HS-27A (cell line): ENCODE measurements at places on chromosomes 13 and 19.
A peak's percentile ranks its signal among the peaks of the same experiment; 100 is the strongest.

DNA sequence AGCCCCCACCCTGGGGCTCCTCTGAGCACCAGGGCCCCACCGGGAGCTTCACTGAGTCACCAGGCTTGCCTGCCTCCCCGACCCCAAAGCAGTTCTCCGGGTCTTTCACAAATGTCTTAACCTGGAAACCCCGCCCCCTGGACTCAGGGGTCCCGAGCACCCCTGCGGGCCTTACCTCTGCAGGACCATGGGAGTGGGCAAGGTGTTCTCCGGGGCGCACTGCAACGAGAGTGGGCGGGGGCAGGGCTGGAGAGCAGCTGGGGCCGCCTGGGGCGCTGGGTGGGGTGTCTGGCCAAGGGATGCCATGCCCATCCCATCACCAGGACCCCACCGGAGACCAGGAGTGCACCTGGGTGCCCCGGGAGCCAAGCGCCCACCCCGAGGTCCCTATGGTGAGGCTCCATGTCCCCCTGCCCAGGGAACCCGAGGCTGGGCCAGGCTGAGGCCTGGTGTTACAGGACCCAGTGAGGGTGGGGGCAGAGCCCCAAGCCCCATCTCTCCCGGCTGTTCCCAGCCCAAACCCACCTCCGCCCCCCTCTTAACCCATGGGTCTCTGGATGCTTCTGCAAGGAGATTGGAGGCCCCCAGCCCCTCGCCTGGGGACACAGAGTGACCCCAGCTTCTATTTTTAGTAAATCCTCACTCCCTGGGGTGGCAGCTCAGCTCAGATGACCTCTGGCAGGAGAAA is 10.9 kb downstream of the MKNK2 start:
- DNase-seq = no peak

DNA sequence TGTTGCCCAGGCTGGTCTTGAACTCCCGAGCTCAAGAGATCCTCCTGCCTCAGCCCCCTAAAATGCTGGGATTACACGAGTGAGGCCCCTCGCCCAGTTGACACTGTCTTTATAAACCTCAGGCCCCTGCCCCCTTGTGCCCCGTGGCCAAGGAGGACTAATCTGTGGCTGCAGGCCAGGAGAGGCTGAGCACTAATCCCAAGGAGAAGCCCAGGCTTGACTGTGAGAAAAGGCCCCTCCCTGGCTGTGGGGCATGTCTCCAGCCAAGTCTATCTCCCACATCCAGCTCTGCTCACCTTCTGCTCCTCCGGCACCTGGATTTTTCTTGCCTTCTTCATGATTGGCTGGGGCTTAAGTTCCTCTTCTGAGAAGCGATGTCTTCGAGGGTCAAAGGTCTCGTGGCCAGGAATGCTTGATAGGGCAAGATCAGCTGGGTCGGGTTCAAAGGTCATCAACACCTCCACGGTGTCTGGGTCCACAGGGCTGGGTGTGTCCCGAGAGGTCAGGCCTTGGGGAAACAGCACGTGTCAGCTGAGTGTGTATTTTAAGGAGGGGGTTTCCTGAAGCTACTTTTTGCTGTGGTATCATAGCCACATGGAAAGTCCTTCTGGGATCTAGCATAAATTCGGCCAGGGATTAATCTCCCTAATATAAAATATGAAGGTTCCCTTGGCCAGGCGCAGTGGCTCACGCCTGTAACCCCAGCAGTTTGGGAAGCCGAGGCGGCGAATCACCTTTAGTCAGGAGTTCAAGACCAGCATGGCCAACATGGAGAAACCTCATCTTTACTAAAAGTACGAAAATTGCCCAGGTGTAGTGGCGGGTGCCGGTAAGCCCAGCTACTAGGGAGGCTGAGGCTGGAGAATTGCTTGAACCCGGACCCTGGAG is 3.8 kb downstream of the DBP start:
- no peak for DNase-seq

GRCh38 chr13:27709779-27710178 is 82.5 kb upstream of the GSX1 start:
- DNase-seq = no peak

- DNase-seq = no peak
These were observed 157.4 kb upstream of the SOX1 start for GRCh38 chr13:111909501-111909900.

- DNase-seq = no peak
These were observed 13.8 kb downstream of the RCBTB1 start for GRCh38 chr13:49571299-49572240.

DNA sequence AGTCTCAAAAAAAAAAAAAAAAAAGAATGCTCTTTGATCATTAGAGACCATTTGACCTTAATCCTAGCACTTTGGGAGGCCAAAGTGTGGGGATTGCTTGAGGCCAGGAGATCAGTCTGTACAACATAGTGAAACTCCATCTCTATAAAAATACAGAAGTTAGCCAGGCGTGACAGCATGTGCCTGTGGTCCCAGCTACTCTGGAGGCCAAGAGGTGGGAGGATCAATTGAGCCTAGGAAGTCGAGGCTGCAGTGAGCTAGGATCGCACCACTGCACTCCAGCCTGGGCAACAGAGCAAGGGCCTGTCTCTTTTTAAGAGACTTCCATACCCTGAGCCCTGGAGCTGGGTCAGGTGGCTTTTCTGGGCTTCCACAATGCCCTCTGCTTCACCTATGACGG is 11.5 kb upstream of the COLGALT1 start:
- no peak for DNase-seq

DNA sequence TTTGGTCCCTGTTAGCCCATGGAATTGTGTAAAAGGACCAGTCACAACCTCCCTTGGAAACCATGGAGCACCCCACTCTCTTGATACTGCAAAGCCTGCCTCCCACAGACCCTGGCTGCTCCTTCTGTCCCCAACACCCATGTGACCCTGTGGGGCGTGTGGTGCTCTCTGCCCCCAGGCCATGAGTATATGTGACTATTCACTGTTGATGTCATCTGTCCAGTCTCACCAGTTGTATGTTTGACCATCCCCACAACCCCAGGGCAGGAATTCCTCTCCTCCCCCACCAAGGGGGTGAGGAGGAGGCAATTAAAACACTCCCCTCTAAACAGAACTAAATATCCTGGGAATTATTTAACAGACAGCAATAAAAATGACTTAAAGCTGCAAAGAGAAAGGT is 35.2 kb downstream of the KCTD15 start:
- DNase-seq = no peak

DNA sequence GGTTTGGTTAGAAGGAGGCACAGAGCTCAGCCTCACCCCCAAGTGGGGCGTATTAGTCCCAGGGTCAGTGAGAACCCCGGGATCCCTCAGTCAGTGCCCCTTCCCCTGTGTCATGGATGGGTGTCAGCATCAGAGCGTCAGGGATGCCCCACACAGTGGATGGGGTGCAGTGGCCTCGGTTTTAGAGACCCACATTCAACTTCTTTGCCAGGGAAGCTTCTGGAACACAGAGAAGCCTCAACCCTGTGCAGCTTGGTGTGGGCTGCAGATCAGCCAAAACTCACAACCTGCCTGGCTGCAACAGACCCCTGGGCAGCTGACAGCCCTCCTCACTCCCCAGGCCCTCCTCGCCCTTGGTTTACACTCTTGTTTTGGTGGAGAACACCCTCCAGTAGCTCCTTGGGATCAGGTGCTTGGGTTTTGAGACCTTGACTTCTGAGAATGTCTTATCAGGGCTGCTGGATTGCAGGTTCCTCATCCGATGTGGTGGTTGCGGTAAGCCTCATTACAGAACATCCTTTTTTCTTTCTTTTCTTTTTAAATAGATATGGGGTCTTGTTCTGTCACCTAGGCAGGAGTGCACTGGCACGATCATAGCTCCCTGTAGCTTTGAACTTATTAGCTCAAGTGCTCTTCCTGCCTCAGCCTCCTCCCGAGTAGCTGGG is 11.0 kb downstream of the ZNF333 start:
- no peak for DNase-seq

- no peak for DNase-seq
These were observed 515.7 kb downstream of the TBC1D4 start for GRCh38 chr13:74966275-74966674.

GRCh38 chr13:29956853-29957252 is 106.4 kb upstream of the UBL3 start:
- no peak for DNase-seq

GRCh38 chr13:43924549-43925245 is 45.0 kb downstream of the LACC1 start:
- DNase-seq = no peak

GRCh38 chr13:79404985-79405384 is 1.1 kb downstream of the RBM26 start:
- no peak for DNase-seq

- no peak for DNase-seq
These were observed 85.9 kb downstream of the MUC16 start for GRCh38 chr19:8924283-8924682.

- DNase-seq = no peak
These were observed 9.4 kb downstream of the OPA3 start for GRCh38 chr19:45575216-45575615.

GRCh38 chr19:43623889-43624670 is 4.7 kb upstream of the ZNF428 start:
- no peak for DNase-seq

DNA sequence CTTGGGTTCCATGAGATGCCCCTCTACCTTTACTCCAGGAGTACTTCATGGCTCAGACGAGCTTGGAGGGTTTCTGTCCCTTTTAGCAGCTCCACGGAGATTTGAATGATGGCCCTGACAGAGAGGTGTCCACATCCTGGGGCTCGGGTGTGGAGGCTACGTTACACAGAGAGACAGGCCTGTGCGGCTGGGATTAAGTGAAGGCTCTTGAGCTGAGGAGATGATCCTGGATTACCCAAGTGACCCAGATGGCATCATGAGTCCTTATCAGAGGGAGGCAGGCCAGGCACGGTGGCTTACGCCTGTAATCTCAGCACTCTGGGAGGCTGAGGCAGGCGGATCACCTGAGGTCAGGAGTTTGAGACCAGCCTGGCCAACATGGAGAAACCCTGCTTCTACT is 12.4 kb downstream of the DPP9 start:
- DNase-seq = no peak

- no peak for DNase-seq
These were observed 11.2 kb upstream of the F2RL3 start for GRCh38 chr19:16877581-16877980.

DNA sequence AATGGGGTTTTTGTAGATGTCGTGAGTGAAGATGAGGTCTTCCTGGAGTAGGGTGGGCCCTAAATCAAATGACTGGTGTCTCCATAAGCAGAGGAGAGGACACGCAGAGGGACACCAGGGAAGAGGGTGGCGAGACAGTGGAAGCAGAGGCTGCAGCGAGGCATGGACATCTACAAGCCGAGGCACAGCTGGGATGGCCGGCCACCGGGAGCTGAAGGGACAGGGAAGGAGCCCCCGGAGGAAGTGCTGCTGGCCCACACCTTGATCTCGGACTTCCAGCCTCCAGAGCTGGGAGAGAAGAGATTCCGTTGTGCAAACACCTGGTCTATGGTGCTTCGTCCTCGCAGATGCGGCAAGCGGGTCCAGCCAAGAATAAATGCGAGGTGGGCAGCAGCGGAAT is 84.5 kb downstream of the ANKRD10 start:
- DNase-seq = no peak

GRCh38 chr19:5677580-5677979 is 2.7 kb downstream of the MICOS13 start:
- no peak for DNase-seq

GRCh38 chr13:100273552-100273951 is 184.7 kb downstream of the PCCA start:
- no peak for DNase-seq

- no peak for DNase-seq
These were observed 6.0 kb upstream of the BSG start for GRCh38 chr19:566403-566802.

DNA sequence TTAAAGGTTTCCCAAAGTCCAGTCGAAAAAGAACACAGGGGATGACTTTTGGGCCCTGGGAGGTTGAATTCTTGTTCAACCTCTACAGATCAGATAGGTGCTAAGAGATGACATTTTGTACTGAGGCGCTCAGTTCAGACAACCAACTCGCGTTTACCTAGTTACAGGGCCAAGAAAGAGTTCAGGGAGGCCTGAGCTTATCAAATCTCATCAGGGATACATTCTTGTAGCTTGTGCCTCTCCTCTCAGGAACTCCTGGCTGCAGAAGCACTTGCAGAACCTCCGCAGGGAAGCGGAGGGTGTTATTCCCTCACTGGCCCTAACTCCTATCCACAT is 825 bp downstream of the ZNF776 start:
- DNase-seq = no peak

DNA sequence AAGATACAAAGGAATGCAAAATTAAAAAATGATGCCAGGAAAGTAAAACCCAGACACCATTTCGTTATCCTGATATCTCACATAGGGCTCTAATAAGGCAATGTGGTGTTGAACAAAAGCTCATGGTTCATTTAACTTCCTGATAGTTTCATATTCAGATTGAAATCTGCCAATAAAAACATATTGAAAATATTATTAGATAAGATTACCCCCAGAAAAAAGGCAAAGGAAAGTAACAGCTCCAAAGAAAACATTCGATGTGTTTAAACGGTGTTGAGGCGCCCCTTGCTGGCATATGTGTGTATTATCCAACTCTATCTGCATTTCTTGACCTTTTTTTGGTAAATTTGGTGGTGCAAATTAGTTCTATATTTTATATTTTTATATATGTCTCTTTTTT is 75.9 kb downstream of the ESD start:
- no peak for DNase-seq

DNA sequence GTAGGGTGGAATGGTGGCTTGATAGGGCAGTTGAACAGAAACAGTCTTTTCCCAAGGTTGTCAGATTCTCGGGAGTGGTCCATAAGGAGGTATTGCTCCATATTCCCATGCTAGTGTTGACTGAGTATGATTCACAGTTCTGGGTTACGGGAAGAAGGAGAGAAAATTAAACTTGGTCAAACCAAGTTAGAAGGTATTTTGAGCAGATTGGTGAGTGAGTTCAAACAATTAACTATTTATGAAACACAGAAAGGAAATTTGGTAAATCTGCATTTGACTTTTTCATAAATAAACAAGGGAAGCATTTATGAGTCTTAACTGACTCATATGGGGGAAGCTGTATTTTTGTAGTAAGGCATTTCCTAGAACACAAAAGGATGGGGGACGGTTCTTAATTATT is 2419.4 kb downstream of the PCDH9 start:
- DNase-seq = no peak

GRCh38 chr13:23477101-23477500 is 43.6 kb upstream of the SACS start:
- DNase-seq = no peak

DNA sequence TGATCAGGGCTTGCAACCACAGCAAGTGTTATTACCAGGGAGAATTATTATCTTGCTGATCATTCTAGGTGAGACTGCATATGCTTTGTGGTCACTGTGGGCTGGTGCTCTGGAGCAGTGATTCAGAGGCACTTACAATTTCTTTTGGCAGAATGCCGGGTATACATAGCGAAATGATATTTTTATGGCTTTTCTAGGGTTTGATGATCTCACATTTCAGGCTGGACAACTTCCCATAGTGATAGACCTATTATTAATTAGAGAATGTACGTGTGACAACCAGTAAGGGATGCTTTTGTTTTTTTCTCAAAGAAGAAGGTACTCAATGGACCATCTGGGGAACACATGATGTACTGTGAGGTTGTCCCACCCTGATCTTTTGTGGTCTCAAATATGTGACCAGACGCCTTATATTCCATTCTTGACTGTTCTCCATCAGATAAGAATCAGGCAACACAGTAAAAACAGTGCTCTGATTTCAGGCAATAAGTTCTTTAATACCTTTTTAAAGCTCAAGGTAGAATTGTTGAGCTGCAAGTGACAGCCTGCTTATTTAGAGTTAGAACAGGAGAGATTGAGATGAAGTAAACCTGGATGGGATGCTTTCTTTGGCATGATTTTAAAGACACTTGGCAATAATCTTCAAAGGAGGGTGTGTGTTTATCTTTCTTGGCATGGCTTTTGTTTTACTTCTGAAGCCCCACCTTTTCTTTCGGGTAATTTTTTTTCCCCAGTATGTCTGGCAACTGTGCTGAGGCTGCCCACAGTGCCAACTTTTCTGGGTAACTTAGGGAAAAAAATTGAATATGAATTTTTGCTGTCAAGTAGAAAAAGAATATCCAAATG is 27.4 kb upstream of the SCEL start:
- DNase-seq = peak; percentile 23
